ENCODE measurements at places on chromosomes 11 and 22.

DNA sequence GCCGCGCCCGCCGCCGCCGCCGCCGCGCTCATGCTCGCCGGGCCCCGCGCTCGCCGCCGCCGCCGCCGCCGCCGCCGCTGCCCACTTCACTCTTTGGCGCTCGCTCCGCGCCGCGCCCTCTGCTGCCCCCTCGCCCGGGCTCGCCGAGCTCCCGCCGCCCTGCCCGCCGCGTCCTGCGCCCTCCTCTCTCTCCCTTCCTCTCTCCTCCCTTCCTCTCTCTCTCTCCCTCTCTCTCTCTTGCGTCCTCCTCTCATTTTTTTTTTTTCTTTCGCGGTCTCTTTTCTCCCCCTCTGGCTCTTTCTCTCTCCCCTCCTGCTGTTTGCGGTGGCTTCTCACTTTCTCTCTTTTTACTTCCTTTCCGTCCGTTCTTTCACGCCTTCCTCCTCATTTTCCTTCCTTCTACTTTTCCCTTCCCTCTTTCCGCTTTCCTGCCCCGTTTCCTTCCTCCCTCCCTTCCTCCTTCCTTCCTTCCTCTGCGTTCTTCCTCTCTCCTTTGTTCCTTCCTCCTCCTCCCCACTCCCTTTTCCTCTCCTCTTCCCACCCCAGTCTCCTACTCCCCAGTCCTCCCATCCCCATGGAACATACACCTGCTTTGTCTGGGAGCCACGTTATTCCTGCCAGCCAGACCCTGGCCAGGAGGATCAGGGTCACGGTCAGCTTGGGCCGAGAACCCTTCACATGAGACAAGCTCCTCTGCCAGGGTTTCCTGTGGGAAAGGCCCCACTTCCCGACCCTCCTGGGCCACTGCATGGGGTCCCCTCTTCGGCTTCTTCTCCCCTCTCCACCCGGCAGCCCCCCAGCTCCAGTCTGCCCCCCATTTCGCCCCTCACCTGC lies 19.3 kb upstream of the SHISAL1 start:
- no peak for DNase-seq

- no peak for DNase-seq
Observed at GRCh38 chr11:27040302-27041115, at the start of gene BBOX1. TSS of gene BBOX1 (plus strand) at chr11:27040815. CDS start at chr11:27055431, 14,616 bp downstream.

DNA sequence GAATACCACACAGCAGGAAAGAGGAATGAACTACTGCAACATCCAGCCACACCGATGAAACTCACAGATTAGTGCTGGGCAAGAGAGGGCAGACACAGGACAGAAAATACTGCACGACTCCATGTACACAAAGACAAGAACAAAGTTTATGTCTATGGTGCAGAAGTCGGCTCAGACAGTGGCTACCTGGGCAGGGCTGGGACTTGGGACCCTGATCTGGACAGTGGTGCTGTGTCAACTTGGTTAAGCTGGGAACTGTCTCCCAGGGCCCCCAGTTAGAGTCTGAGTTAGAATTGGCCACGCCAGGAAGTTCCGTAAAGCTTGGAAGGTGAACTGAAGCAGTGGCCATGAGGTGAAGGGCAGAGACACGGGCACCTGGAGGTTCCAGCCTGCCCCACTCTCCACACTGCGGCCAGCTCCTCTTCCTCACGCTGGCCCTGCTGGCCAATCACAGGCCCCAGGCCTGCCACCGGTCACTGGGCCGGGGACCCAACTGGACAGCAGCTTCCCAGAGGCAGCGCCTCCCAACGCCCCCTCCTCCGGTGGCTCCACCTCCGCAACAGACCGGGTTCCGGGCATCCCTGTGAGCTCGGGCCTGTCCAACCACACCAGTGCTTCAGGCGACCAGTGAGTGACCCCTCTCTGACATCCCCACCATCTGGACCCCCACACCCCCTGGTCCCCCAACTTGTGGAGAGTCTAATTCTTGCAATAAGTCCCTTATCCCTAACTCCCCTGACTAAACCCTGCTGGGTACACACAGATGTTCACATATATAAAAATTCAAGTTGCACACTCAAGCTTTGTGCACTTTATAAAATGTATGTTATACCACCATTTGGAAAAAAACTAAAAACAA lies 93.7 kb downstream of the MICAL3 start:
- DNase-seq, result no peak

DNA sequence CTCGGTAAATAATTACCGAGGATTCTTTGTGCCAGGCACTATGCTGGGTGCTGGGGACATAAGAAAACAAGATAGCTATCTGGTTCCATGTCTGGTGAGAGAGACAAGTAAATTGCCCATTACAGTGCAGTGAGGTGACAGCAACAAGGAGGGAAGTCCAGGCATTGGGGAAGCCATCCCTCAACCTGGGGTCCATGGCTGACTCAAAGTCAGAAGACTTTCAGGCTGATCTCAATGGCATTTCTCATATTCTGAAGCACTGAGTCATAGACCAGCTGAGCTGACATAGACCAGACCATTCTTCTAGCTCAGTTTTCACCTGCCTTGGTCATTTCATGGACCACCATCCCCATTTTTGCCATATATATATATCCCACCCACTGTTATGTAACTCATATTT lies 158.8 kb downstream of the TTC17 start:
- no peak for DNase-seq

- DNase-seq, result no peak
Observed at GRCh38 chr11:82830746-82831145, 69.5 kb downstream of the PRCP start.

GRCh38 chr22:26485806-26486390 lies 2.2 kb downstream of the SRRD start:
- DNase-seq, result no peak

- DNase-seq, result no peak
Observed at GRCh38 chr11:99781074-99781473, 760.3 kb downstream of the CNTN5 start.

DNA sequence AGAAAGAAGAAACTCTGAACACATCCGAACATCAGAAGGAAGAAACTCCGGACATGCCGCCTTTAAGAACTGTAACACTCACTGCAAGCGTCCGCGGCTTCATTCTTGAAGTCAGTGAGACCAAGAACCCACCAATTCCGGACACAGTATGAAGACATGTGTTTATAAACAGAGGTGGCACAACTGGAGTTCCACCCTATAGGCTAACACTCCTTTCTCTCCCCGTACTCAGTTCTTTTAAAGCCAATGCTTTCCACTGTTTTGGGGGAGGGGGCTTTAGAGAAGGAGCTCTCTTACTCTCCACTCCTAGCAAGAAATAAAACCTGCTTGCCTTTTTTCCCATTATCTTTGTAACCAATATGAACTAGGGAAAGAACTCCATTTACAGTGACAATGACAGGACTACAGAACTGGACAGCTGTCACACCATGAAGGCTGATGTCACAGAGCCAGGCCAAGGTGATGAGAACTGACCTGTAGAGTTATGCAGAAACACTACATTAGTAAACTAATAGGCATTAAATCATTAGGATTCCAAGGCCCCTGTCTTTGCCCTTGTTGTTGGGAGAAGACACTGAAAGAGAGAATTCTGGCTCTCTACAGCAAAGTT lies 733 bp downstream of the TRIM5 start:
- DNase-seq, result no peak

GRCh38 chr11:114724916-114725524 lies 46.7 kb downstream of the NXPE2 start:
- DNase-seq, result no peak

DNA sequence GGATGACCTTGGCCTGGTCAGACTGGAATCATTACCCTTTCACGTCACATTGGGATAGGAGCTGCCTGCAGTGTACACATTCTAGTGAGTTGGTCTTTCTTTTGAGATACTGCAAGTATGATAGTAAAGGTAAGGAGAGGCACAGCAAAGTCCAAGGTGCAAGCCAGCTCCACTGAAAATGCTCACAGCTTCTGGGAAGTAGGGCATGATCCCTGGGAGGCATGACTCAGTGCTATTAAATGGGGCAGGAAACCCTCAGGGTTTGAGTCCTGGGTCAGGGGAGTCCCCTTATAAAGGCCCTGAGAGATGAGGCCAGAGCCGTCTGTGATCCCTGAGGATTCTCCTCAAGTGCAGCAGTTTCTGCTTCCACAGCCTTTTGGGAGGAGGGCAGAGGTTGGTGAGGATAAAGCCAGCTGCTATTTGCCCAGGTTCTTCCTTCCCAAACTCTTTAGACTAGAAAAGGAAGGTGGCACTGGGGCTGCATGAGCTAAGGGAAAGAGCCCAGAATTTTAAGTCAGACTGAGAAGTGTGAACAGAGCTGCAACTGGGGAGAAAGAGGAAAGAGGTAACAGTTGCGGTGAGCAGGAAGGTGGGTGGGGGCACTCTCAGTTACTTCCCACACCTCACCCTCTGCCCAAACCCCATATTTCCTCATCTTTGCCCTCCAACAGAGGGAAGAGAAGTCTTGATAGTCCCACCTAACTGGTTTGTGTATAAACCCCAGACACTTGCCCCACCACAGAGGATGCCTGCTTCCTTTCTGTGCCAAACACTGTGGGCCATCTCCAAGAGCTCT lies 14.4 kb upstream of the OR52K1 start:
- no peak for DNase-seq

DNA sequence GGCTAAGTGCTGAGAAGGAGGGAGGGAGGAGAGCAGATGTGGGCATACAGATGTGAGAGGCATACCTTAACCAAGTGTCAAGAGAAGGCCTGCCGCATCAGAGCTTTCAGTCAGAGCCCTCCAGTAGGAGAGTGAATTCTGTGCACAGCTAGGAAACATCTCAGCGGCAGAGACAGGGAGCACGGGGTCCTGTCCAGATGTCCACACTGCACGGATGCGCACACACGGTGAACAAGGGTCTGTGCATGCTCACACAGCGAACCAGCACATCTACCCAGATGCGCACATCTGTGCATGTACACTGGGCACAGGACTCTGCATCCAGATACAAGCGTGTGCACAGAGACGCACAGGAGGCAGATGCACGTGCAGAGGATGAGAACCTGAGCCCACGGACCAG lies 778.0 kb downstream of the BRD1 start:
- no peak for DNase-seq

DNA sequence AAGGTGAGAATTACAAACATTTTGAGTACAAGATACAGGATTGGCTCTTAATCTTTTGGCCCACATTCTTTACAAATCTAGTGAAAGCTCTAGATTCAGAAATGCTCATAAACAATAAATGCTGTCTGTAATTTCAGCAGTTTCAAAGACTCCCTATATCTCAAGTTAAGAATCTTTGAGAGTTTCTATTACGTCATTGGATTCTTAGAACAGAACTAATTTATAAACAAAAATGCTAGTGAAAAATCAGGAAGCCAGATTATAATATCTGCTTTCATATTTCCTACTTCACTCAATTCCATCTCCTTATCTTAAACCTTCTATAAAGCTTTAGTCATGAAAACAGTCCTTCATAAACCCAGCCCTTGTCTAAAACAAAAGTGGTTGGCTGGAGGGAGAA lies 32.1 kb downstream of the CTSC start:
- DNase-seq, result no peak

- no peak for DNase-seq
Observed at GRCh38 chr11:12402691-12403120, 25.3 kb downstream of the PARVA start.

DNA sequence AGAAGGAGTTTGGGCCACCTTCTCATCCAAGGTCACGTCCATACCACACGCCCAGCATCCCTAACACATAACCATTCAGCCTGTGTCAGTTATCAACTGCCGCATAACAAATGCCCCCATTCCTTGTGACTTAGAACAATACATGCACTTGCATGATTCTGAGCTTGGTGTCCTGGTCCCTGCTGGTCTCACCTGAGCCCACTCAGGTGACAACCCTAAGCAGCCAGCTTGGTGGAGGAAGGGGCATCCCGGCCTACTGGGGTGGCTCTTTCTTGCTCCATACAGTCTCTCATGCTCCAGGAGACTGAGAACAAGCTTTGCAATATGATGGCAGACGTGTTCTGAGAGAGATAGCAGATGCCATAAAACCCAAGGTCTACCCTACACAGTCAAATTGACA lies 1276.9 kb downstream of the TBC1D22A start:
- DNase-seq, result no peak

DNA sequence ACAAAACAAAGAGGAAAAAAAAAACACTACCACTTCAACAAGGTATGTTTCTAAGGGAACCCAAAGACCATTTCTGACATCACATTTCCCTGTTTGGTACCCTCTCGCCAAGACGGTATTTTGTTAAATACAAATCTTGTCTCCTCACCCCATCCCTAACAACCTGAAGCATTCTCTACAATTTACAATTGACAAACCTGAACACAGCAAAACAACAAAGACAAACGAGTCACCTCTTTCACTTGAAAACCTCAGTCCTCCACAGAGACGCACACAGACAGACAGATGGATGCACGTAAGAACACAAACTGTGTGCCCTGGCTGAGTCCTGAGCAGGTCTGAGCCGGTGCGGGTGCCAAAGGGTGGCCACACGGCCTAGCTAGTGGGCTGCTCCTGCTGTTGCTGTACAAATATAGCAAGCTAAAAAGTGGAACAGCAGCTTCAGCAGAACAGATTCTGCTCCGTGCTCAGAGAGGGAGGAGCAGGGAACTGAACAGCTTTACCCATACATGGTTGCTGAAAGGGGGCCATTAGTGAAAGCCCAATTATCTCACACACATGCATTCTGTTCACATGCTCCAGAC lies 28.5 kb downstream of the CELF1 start:
- DNase-seq, result no peak

DNA sequence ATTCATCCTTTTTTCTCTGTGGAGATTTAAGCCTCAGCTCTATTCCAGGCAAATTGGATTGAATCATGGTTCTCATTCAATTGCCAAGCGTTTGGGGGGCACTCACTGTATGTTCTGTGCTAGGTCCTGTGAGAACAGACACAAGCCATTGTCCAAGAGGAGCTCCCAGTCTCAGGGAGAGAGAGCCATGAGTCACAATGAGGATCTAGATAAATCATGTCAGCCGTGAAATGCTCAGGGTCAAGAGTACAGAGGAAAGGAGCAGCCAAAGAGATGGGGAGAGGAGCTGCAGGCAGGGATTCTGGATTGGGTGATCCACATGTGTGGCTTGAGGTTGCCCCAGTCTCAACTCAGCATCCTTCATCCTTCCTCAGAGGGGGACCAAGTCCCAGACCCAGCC lies 93.6 kb downstream of the FEZ1 start:
- no peak for DNase-seq

- DNase-seq, result no peak
Observed at GRCh38 chr11:122954455-122954854, 27.2 kb downstream of the BSX start.

- no peak for DNase-seq
Observed at GRCh38 chr22:24201681-24202614, 20.7 kb downstream of the SUSD2 start.

Data from NCI-H2081 treated with DMSO at 0.1 percent for 48 hours (cell line).